ENCODE measurements at places on chromosomes 7 and 10.

DNA sequence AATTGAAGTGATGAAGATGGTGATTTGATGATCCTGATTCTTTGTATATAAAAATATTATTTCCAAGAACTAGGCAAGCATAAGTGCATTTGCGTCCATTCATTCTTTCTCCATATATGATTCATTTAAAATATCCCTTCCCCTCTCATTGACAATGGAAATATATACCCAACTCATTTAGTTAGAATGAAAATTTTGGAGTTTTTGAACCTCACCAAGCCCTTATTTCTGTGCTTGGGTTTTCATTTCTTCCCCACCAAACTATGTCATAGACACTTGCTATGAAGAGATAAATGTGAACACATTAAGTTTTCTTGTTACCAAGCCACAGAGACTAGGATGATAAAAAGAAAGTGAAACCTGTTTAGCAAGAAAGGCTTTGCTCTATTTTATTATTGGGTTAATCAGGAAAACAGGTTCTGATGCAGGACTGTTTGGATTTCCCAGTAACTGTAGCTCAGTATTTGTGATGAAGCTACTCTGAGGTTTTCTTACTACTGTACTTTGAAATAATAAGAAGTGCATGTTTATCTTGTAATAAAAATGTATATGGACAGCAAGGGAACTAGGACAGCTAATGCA lies 68.3 kb downstream of the ITGB1 start:
- no peak for DNase-seq

- DNase-seq: no peak
Observed at GRCh38 chr7:83643739-83644138, 5.2 kb downstream of the SEMA3E start.

DNA sequence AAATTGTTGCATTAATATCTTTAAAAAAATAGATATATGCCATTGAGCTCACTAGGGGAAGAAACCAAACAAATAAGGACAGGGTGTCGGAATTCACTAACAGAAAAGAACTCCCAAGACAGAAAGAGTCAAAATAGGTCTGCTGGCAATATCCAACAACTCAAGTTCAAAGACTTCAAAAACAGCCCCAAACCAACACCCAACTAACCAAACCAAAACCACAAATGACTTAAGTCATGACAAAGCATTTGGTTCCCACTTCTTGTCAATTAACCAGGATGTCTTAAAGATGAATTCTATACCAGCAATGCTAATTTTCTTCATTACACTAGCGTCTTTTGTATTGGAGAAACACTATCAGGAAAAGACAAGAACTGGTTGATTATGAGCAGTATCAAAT lies 249.0 kb upstream of the PLXNA4 start:
- no peak for DNase-seq

- DNase-seq: no peak
Observed at GRCh38 chr7:45331563-45331962, 174.0 kb downstream of the RAMP3 start.

All from osteocyte (in vitro differentiated cells).